PC-3 (cell line): ENCODE measurements at places on chromosomes 6 and 20. TPM values are rescaled to one million over a fixed set of nuclear protein-coding genes. Genes with fewer than 3 reads are reported as not detected.

Gene NKAIN2
- not detected in 2 replicates for total RNA-seq

Gene LY6G6D
- total RNA-seq: not detected in 2 replicates

Gene DAAM2
- total RNA-seq: not detected in 2 replicates

Gene WFDC5
- total RNA-seq: not detected in 2 replicates

Gene ZKSCAN8
- total RNA-seq: 10.3 and 12.0 TPM in 2 replicates

Gene GCNT2
- 15.5 and 18.3 TPM in 2 replicates for total RNA-seq

Gene SMLR1
- not detected in 2 replicates for total RNA-seq

Gene TTPAL
- 14.0 and 17.9 TPM in 2 replicates for total RNA-seq

Gene PTK7
- total RNA-seq: 48.1 and 69.1 TPM in 2 replicates

Gene KCNK16
- total RNA-seq: not detected in 2 replicates

Gene BANF2
- not detected in 2 replicates for total RNA-seq

Gene ABHD16A
- total RNA-seq: 52.0 and 54.0 TPM in 2 replicates

Gene FAM110A
- total RNA-seq: 23.0 and 28.4 TPM in 2 replicates
